Forelimb muscle (tissue), 1 donor: ENCODE measurements at places on chromosomes 13 and 19. TPM values are rescaled to one million over a fixed set of nuclear protein-coding genes. Genes with fewer than 3 reads are reported as not detected.

Gene NPAS1
- 1.3 TPM for polyA plus RNA-seq

Gene LILRA6
- polyA plus RNA-seq: 1.2 TPM

Gene PABPC3
- 0.25 TPM for polyA plus RNA-seq

- no peak for DNase-seq
Observed at GRCh38 chr13:98492335-98493041, 84.4 kb downstream of the STK24 start.

Gene SBK3
- polyA plus RNA-seq: not detected

DNA sequence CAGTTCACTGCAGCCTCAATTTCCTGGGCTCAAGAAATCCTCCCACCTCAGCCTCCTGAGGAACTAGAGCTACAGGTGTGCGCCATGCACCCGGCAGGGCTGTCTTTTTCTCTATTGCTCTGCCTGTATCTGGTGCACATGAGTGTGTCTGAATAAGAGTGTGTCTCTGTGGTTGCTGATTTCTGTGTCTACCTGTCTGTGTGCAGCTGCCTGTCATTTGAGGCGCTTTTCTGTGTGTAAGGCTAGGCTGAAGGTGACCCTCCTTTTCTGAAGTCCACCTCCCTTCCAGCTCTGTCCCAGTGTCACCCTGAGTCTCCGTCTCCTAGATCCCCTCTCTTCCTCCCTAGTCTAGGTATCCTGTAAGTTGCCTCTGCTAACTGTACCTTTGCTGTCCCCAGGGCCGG, 1.5 kb upstream of the PRR12 start:
- DNase-seq: no peak

- DNase-seq: no peak
Observed at GRCh38 chr19:20968092-20968491, 45.0 kb downstream of the ZNF85 start.

DNA sequence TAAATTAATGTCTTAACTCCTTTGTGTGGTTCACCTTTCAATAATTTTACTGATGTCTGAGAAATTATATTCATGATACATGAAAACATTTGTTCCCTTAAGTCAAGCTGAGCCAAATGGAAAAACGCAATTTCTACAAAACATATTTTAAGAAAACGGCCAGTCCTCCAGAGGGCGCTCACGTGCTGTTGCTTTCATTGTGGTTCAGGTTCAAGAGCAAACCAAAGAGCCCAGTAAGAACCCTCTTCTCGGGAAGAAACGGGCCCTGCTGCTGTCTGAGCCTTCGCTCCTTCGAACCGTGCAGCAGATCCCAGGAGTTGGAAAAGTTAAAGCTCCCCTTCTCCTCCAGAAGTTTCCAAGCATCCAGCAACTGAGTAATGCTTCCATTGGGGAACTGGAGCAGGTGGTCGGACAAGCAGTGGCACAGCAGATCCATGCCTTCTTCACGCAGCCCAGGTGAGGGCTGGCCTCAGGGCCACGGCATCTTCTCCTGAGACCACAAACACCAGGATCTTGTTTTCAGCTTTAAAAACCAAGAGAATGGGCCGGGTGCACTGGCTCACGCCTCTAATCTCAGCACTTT, 4.3 kb downstream of the FAAP24 start:
- DNase-seq: no peak

Gene SMAD9
- polyA plus RNA-seq: 13.3 TPM

Gene SPRED3
- polyA plus RNA-seq: 0.59 TPM

DNA sequence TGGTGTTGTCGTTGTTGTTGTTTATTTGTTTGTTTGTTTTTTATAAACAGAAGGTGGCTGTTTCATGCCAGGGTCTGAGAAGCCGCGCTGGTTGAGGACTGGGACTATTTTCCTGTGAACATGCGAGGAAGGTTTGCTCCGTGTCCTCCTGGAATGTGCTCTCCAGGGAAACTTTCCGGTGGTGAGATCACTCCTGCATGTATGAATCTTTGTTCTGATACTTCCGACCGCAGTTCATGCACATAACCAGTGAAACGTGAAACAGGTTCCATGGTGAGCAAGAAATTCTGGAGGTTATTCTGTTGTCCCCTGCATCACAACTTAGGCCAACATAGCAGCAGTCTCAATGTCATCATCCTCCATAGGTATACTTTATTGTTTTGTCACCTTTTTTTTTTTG, 187.6 kb upstream of the ARGLU1 start:
- no peak for DNase-seq

- DNase-seq: no peak
Observed at GRCh38 chr13:99805361-99805760, 166.2 kb downstream of the ZIC5 start.

Gene CDX2
- not detected for polyA plus RNA-seq

DNA sequence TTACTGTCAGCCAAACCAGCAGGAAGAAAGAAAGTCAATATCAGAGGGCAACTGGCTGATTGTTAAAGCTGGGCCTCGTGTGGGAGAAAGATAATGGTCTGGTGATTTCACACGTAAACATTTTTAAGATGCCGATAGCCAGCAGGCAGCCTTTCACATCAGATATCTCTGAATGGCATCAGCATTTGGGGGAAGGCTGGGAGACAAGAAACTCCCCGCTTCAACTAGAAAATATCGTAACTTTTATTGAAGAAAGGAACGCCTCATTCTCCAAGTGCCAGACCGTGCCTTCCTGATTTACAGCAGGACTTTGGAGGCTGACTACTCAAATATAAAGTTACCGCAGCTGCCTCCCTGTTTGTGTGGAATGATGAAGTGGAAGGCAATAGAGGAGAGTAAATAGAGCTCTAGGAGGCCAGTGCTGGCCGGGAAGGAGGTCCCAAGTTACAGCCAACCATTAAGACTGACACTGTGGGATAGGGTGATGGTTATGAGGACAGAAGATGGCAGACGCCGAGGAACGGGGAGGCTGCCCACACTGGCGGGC, 284.3 kb upstream of the MAB21L1 start:
- no peak for DNase-seq

- no peak for DNase-seq
Observed at GRCh38 chr19:42553292-42554045, 25.2 kb upstream of the CEACAM1 start.

DNA sequence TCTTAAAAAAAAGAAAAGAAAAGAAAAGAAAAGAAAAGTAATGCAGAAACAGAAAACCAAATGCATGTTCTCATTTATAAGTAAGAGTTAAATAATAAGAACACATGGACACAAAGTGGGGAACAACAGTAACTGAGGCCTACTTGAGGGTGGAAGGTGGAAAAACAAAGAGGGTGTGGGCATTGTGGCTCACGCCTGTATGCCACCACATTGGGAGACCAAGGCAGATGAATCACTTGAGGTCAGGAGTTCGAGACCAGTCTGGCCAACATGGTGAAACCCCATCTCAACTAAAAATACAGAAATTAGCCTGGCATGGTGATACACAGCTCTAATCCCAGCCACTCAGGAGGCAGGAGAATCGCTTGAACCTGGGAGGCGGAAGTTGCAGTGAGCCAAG, 8.1 kb downstream of the ZNF708 start:
- DNase-seq: no peak

Gene KLK4
- polyA plus RNA-seq: not detected

Gene IRGC
- not detected for polyA plus RNA-seq

Gene EDNRB
- 9.1 TPM for polyA plus RNA-seq

DNA sequence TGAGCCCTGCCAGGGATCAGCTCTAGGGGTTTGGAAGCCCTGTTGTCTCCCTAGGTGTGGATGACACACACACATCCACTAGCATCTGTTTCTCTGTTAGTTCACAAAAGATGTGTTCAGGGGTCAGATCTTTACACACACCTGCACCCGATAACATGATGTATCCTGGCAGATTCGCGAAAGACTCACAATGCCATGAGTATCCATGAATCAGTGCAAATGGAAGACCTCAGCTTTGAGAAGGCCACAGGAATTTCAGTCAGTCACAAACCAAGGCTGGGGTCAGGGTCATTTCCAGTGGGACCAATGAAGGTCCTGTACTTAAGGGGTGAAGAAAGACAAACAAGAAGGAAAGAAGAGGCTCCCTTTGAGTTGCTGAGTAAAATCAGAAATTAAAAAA, 898.2 kb downstream of the UQCRFS1 start:
- DNase-seq: no peak

Gene RCBTB2
- polyA plus RNA-seq: 20.6 TPM

DNA sequence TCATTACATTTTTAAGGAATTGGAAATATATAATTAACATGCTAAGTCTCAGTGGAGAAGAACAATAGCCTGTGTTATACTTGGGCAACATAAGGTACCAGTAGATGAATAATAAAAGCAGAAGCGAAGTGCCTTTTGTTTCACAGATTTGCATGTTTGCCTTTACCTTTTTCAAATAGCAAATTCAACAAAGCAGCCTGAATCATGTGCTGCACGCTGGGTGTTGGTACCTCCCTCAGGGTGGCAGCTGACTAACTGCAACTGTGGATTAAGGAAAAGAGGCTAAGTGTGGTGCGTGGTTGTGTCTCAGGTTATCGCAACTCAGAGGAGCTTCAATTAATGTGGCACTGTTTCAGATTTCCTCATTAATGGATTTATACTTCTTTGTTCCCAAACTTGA, 189.0 kb downstream of the LMO7 start:
- no peak for DNase-seq

DNA sequence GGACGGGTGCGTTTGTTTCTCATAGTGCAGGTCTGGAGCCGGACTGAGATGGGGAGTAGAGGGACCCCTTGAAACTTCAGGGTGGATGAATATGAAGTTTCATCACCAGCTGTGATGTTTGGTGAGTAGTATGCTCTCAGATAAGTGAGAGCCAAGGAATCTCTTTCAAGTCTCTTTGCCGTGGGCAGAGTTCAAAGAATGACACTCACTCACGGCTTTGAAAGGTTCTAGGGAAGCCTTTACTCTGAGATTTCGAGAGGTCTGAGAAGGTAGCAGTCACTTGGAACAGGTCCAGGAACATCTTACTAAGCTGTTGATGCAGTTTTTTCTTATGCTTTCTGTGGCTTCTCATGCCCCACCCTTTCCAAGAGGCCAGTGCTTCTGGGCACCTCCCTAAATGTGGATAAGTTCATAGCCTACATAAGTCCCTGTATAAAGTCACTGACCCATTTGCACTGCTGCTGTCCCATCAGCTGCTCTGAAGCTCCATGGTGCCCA, at the start of gene IGFL2:
Gene IGFL2 (plus strand): TSS at position 448 of the 498 bp plus-strand sequence. CDS start 41 bp downstream, at position 489.
- DNase-seq: no peak

DNA sequence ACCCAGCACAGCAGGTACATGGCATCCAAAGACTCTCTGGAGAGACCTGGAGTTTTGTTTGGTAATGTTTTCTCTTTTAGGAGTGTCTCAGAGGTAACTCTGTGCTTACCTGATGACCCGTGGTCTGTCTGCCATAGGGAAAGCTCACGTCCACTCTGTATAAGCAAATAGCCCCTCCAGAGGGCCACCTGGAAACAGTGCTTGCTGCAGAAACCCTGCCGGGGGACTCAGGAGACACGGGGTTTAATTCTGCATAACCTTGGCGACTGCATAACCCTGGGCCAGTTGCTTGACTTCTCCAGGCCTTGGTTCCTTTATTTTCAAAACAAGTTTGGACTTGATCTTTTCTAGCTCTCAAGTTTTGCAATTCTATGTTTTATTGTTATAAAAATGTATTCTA, 187.2 kb upstream of the SOX1 start:
- no peak for DNase-seq

DNA sequence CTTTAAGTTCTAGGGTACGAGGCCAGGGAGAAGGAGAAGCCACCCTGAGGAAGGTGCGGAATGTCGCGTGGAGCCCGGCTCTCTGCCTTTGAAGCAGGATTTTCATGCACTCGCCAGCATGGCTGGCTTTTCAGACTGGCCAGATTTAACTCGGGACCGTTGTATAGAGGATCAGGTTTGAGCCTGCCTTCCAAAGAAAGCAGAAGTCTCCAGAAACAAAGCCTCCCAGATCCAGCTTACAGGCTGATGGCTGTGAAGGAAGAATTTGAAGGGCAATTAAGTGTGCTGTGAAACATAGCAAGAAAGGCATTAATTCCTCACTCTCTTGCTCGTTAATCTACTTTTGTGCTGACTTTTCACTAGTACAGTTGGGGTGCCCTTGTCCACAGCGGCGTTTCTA, 140.2 kb downstream of the SOX1 start:
- DNase-seq: no peak

Gene CEACAM8
- polyA plus RNA-seq: 0.18 TPM

- no peak for DNase-seq
Observed at GRCh38 chr13:98512774-98513665, 63.9 kb downstream of the STK24 start.

DNA sequence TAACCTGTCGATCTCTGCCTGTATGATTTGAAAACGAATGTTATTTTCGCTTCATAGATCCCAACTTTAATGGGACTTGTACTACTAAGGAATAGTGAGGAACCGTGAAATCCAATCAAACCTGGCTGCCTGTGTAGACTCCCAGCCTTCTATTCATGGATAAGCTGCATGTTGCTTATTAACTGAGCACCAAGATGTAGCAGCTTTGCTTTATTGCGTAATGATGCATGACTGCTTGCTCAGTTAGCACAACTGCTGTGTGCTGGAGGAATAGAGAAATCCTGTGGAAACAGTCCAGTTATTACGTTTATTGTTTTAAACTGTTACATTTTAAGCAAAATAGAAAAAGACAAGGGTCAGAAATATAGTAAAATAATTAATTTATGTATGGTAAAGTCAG, 108.2 kb downstream of the SHISA2 start:
- no peak for DNase-seq

Gene CYP4F8
- polyA plus RNA-seq: not detected

Gene DLL3
- polyA plus RNA-seq: 0.10 TPM

Gene ZNF813
- polyA plus RNA-seq: 3.0 TPM
